Cardiac atrium fibroblast (primary cell): ENCODE measurements at places on chromosomes 16 and 17. TPM values are rescaled to one million over a fixed set of nuclear protein-coding genes. Genes with fewer than 3 reads are reported as not detected.

TNFRSF17 gene
- total RNA-seq = not detected in 2 replicates

DRG2 gene
- 36.9 and 45.3 TPM in 2 replicates for total RNA-seq

GPR142 gene
- total RNA-seq = not detected in 2 replicates

LCMT1 gene
- 17.2 and 28.5 TPM in 2 replicates for total RNA-seq

LRRC36 gene
- total RNA-seq = not detected in 2 replicates

RGS9 gene
- 2.5 and 4.5 TPM in 2 replicates for total RNA-seq

TAX1BP3 gene
- 255 and 297 TPM in 2 replicates for total RNA-seq

ZNF232 gene
- 3.1 and 6.5 TPM in 2 replicates for total RNA-seq

ORC6 gene
- 7.8 and 8.3 TPM in 2 replicates for total RNA-seq

CDC6 gene
- 5.2 and 9.6 TPM in 2 replicates for total RNA-seq

CTRB2 gene
- total RNA-seq = not detected in 2 replicates

KRTAP4-12 gene
- not detected in 2 replicates for total RNA-seq

GNGT2 gene
- not detected in 2 replicates for total RNA-seq

CCDC200 gene
- not detected in 2 replicates for total RNA-seq

HS3ST3B1 gene
- 4.0 and 9.1 TPM in 2 replicates for total RNA-seq

MMP2 gene
- 97.5 and 110 TPM in 2 replicates for total RNA-seq

ACTG1 gene
- 7,251 and 10,875 TPM in 2 replicates for total RNA-seq

PRSS22 gene
- total RNA-seq = not detected in 2 replicates

SCNN1B gene
- not detected in 2 replicates for total RNA-seq

ASPA gene
- total RNA-seq = 2.5 and 4.1 TPM in 2 replicates
